ENCODE measurements at places on chromosomes 4 and X.

- DNase-seq, result no peak
Observed at GRCh38 chr4:142307857-142308256, 538.2 kb downstream of the INPP4B start.

DNA sequence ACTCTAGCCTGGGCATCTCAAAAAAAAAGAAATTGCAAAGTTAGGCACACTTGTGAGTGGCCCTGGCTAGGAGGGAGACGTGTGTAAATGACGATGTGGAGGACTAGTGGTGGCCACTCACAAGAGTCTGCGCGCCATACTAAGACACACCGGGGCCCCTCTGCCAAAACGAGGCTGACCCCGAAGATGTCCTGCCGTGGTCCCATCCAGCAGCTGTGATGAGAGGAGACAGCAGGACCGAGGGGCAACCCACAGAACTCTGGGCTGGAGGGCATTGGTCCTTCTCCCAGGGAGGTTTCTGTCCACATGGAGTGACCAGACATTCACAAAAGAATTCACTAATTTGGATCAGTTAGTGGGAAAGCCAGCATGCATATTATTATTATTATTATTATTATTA is 47.4 kb downstream of the NOP14 start:
- DNase-seq, result no peak

DNA sequence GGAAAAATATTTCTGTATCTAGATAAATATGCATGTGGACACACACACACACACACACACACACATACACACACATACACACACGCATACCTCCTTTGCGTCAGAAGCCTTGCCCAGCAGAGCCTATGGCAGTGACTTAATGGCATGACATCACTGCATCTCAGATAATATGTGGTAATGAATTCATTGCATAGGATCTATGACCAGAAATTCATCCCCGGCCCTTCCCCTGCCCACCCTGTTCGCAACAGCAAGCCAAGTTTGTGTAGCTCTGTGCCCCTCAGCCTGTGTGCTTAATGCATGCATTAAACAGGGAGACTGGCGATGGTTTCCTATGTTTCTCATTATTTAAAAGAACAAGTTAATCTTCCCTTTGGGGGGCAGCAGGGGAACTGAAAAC is 120.7 kb downstream of the NKX6-1 start:
- no peak for DNase-seq

GRCh38 chrX:68090266-68090665 is 343.0 kb downstream of the OPHN1 start:
- no peak for DNase-seq
